ENCODE measurements at places on chromosomes 1 and 21.

DNA sequence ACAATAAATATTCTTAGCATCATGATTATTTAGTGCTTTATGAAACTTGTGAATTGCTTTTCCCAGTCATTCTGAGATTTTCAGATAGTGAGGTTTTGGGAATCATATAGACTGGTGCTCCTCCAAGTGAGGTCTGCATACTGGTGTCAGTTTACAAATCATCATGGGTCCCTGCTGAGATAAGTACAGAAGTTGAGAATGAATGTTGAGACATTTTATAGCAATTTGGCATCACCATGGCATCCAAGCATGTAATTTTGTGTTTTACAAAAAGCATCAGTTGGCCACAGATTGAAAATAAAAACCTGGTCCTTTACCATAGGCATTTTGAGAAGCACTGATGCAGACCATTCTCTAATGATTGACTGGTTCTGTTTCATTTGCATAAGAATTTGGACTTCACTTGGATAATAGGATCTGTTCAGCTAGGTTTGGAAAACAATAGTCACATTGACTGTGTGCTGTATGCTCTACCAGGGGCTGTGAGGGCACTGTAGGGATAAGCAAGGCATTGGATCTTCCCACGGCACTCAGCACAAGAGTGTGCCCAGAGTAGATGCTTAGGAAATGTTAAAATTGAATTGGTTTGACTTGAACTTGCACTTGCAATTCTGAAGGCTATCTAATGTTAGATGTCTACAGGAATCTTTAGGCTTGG lies 79.0 kb upstream of the JUN start:
- no peak for DNase-seq

GRCh38 chr21:45123440-45123839 lies 49.1 kb downstream of the ADARB1 start:
- no peak for DNase-seq

DNA sequence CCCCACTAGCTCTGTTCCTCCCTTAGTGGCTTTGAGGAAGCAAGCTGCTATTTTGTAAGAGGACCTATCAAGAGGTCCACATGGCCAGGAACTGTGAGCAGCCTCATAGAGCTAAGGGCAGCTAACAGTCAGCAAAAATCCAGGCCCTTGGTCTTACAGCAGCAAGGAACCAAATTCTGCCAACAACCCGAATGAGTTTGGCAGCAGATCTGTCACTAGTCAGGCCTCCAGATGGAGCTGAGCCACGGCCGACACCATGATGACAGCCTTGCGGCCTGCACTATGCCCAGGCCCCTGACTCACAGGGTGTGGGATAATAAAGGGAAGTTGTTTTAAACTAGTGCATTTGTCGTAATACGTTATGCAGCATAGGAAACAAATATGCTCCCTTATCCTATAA lies 28.0 kb upstream of the H3-3A start:
- DNase-seq, result no peak

DNA sequence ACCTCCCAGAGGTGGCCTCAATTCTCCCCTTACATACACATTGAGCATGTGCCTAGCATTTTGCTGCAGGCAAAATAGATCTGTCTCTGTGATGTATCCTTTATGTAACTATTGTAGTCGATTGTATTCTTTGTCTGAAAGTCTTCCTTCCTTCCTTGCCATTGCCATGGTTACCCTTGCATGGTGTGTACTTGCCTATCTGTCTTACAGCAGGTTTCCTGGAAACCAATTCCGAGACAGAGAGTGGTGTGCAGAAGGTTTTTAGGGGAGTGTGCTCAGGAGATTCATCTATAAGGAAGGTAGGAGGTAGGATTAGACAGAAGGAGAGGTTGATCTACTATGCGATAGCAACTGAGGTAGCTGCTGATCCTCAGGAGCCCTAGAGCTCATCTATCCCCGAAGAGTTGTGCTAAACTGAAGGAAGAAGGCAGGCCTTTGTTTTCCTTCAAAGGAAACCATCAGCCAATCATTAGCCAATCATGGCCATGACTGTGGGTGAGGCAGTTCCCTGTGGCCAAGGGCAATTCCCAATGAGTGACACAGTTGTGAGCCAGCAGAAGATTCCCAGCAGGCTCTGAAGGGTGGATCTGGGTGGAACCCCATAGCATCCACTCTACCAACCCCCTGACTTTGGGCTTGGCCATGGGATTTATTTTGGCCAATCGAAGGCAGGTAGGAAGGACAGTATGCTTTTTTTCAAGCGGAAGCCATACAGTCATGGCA lies 15.0 kb downstream of the CITED4 start:
- DNase-seq, result no peak

DNA sequence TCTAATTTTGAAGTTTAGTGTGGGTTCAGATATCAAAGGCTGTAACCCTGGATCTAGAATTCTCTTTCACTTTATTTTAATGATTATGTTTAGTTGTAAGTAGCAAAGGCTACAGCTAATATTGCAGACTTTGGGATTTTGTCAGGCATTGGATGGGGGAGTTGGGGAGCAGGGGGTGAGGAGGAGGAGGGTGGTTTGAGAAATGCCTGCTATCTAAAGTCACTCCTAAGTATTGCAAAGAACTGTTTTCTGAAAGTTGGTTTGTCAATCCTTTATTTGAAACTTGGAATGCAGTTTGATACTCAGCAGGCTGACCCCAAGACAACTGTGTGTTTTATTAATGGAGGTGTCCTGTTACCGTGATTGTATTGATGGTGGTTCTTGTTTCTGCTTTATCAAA lies 1.2 kb downstream of the NTPCR start:
- no peak for DNase-seq

GRCh38 chr1:46554597-46555381 lies 3.3 kb upstream of the KNCN start:
- DNase-seq, result no peak

DNA sequence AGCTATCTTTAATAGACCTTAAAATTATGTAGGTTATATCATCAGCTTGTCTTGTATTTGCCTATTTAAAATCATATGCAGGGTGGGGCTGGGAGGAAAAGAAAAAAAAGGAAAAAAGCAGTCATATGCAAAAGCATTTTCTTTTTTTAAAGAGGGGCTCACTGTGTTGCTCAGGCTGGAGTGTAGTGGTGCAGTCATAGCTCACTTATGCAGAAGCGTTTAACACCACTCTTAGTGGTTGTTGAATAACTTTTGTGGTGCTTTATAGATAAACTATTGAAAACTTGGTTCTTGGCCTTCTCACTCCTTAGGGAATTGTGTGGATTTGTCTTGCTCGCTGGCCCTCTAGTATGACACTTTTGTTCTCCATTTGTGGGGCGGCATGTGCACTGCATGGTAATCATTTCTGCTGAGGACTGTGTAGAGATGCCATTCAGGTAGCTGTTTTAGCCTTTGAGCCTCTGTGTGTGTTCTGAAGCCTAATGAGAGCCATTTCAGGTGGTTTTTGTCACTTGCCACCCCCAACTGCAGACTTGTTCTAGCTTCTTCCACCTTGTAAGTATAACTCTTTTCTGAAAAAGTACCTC lies 77.8 kb downstream of the KIF1B start:
- DNase-seq, result no peak

DNA sequence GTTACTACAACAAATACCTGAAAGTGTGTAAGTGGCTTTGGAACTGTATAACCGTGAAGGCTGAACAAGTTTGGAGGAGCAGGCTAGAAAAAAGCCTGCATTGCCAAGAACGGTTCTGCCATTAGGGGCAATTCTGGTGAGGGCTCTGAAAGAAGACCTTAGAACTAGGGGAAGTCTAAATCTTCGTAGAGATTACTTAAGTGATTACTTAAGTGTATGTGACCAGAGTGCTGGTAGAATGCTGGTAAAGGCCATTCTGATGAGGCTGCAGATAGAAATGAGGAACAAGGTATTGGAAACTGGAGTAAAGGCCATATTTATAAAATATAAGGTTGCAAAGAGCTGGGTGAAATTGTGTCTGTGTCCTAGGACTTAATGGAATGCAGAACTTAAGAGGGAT lies 158.0 kb downstream of the CLIC6 start:
- no peak for DNase-seq

DNA sequence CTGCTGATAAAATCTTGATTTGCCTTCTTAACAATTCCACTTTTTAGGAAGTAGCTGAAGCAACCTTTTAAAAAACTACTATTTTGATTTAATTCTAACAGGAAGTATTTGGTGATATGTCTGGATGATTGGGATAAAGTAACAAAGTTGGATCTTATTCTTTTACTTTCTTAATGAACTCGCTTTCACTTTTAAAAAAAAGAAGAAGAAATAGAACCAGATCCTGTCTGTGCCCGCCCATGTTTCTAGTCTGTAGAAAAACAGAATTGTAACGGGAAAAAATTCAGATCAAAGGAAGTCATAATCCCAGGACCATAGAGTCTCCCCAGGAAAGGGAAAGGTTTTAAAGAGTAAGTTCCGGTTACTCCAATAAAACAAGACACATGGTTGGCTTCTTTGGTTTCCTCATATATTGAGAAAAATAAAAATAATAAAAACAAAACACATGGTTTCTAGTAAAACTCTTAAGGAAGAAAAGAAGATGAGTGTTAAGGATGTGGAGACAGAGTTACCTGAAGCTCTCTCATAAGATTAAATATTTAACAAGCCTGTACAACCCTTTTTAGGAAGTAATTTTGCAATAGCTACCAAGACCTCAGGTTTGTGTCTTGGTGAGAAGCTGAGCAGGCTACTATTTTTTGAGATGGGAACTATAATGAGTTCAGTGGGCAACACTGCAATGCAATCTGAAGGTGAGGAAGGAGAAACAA lies 4.9 kb downstream of the CD48 start:
- no peak for DNase-seq

- DNase-seq, result no peak
Observed at GRCh38 chr1:41122851-41123518, 101.5 kb upstream of the SLFNL1 start.

- no peak for DNase-seq
Observed at GRCh38 chr21:31710586-31710985, 21.3 kb downstream of the SCAF4 start.

- DNase-seq, result no peak
Observed at GRCh38 chr1:103337779-103338178, 187.7 kb upstream of the RNPC3 start.

DNA sequence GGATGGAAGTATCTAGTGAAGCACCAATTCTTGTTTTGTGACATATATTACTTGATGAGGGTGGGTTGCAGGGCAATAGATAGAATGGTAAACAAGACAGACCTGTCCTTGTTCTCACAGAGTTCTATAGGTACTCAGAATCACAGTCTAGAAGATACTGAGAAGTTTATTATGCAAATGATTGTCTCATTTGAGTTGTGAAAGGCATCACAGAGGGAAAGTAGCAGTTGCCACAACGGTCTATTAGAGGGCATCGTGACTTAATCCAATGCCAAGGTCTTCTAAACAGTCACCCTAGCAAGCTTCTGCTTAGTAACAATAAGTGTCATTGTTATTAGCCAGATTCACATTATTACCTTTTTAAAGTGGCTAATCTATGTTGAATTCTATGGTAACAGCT lies 574.8 kb upstream of the ZRANB2 start:
- DNase-seq, result no peak

GRCh38 chr1:49364676-49365075 lies 588.0 kb upstream of the BEND5 start:
- no peak for DNase-seq

DNA sequence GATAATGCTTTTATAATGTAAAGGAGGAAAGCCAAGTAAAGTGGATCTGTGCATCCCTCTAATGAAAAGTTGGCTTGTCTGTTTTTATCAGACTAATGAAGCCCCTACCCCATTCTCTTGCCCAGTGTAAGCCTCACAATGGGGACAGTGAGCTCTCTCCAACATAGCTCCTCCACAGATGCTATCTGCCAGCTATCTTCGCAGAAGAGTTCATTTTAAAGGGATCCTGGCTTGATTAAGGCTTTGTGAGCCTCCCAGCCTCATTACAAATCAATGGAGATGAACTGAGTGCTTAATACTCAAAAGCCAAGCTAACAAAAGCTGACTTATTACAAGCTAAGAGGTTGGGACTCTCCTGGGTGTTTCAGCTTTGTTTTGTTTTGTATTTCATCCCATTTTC lies 514.7 kb downstream of the NUF2 start:
- DNase-seq, result no peak

- DNase-seq, result no peak
Observed at GRCh38 chr1:148166558-148167492, 14.7 kb upstream of the NBPF11 start.

- DNase-seq, result no peak
Observed at GRCh38 chr1:243493156-243494129, 237.6 kb downstream of the SDCCAG8 start.

DNA sequence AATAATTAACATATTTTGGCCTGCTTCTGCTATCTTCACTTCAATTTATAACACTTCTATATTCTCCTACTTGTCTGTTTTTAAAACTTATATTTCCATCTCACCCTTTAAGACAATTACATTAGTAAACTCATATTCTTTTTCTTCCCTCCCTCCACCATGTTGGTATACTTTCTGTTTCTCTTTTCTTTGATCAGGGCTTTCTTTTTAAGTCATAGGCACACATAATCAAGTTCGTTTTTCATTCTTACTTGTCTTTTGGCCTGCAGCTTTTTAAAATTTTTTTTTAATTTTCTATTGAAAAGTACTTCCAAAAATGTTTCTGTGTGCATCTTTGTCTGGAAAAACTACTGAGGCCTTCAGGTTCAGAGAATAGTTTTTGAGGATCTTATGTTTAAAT lies 2.3 kb downstream of the PYHIN1 start:
- no peak for DNase-seq

DNA sequence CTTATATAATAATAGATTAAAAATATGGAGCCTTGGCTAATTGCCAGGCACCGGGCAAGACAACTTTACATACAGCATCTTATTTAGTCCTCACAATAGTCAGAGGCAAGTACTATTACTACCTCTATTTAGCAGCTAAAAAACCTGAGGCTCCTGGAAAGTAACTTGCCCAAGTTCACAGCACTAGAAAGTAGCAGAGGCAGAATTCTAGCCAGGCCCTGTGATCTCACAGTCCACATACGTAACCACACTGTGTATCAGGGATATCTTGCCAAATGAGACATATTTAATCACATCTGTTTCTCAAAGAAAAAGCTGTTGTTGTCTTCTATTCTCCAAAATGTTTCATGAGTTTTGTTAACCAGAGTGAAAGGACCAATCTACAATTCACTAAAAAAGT lies 378.5 kb downstream of the PLPP3 start:
- no peak for DNase-seq

- DNase-seq, result no peak
Observed at GRCh38 chr1:160219062-160219929, 14.1 kb downstream of the PEA15 start.

GRCh38 chr1:247646867-247647266 lies 32.7 kb downstream of the OR13G1 start:
- no peak for DNase-seq
